ENCODE measurements at places on chromosomes 16 and 17.

GRCh38 chr17:40565769-40566409, 617 bp upstream of the CCR7 start:
- DNase-seq: no peak

- DNase-seq: no peak
Measured at GRCh38 chr17:9444687-9445086, 130.9 kb downstream of the STX8 start.

DNA sequence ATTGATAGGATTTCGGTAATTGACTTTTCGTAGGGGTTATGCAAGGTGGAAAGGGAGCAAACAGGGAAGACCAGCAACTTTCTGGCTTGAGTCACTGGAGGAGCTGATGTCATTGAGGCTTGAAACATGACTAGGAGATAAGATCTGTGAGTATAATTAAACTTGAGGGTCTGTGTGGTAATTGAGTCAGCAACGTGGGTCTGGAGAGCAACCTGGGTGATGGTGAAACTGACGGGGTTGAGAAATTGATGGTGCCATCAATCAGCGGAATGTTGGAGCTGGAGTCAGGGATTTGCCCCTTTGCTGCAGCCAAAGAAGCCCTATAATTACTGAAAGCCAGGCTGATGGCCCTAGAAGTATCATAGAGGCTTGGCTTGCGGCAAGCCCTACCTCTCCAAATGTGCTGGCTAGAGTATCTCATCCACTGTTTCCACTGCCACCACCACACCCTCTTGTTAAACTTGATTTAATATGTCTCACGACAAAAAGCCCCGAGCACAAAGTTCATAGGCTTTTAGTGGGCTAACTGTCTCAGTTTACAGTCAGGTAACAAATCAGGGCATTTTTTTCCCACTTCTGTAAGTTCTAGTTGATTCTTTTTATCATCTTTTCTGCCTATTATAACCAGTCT, 186.9 kb upstream of the ELAC2 start:
- no peak for DNase-seq

DNA sequence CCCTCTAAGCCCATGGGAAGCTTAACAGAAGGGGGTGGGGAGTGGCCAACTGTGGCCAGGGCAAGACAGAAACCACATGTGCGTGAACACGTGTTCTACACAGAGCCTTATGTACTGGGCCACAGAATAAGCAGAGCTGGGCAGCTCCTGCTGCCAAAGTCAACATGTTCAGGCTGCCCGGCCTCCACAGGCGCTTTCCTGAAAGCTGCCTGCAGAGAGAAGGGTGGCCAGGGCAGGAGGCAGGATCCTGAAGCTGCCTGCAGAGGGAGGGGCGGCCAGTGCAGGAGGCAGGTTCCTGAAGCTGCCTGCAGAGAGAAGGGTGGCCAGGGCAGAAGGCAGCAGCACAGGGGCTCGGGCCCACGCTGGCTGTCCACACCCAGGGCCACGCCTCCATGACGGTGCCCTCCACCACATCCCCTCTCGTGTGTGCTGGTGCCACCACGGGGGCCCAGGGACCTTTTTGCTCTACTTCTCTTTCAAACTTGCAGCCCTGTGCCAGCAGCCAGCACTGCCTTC, 79.5 kb downstream of the ANKRD11 start:
- no peak for DNase-seq

DNA sequence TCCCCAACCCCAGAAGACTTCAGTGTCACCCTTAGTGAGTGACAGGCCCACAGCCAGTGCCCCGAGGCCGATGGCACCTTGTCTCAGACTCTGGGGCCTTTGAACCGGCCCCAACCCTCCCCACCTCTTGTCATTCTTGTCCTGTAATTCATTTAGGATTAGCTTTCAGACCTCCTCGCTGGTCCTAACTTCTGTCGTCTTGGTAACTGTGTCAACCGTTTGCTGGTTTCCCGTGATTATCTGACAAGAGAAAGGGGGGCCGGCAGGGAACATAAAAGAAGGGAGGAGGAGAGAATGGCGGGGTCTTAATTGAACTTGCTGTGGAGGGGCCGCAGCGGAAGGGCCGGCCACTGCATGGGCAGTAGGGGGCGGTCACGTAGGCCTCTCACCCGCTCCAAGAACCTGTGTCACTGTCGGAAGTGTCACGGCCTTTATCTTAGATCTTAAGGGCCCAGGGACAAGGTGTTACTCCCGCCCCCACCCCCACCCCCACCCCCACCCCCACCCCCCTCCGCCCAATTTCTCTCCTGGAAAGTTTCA, 46.5 kb upstream of the GSE1 start:
- DNase-seq: no peak

- no peak for DNase-seq
Measured at GRCh38 chr16:75648265-75649076, 898 bp downstream of the TERF2IP start.

- DNase-seq: no peak
Measured at GRCh38 chr16:79472426-79472825, 128.1 kb downstream of the MAF start.

- no peak for DNase-seq
Measured at GRCh38 chr17:44307387-44308186, 814 bp upstream of the RUNDC3A start.

DNA sequence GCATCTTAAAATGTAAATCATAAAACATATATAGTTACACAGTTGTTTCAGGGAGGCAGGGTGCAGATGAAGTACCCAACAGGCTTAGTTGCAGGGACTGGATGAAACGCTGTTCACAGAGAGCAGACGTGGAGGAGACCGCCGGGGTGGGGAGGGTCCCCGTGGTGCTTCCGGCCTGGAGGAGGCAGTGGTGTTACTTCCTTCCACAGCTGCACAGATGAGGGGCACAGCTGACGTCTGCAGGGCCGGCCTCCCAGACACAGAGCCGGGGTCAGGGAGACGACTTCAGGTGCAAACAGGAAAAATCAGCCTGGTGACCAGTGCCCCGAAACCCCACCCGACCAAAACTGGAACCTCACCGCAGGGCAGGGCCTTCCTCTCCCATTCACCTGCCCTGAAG, 17.1 kb downstream of the SPIRE2 start:
- DNase-seq: no peak

DNA sequence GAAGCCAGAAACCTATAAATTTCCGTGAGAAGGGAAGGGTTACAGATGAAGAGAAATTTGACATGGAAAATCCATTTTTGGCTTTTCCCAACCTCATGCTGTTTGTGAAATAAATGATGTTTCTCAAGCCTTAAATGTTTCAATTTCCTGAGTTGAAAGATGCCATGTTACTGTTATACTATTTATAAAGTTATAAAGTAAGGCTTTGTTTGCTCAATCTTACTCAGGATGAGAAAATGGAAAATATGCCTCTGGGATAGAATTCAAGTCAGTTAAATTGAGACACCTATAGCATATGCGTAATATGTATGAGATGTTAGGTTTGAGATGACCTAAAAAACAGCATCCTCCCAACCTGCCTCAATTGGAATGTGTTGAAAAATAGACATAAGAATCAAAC, 19.9 kb upstream of the FAM20A start:
- DNase-seq: no peak
